ENCODE measurements at places on chromosomes 6 and 20.

DNA sequence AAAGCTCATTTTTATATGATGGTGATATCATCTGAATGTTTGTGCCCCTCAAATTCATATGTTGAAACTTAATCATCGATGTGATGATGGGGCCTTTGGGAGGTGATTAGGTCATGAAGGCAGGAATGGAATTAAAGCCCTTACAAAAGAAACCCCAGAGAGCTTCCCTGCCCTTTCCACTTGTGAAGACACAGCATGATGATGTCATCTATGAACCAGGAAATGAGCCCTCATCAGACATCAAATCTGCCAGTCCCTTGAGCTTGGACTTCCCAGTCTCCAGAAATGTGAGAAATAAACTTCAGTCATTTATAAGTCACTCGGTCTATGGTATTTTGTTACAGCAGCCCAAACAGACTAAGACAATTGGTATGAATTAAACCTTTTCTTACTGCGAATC is 153.1 kb downstream of the MYB start:
- DNase-seq = no peak

GRCh38 chr6:115091461-115091860 is 748.6 kb upstream of the HS3ST5 start:
- DNase-seq = no peak

DNA sequence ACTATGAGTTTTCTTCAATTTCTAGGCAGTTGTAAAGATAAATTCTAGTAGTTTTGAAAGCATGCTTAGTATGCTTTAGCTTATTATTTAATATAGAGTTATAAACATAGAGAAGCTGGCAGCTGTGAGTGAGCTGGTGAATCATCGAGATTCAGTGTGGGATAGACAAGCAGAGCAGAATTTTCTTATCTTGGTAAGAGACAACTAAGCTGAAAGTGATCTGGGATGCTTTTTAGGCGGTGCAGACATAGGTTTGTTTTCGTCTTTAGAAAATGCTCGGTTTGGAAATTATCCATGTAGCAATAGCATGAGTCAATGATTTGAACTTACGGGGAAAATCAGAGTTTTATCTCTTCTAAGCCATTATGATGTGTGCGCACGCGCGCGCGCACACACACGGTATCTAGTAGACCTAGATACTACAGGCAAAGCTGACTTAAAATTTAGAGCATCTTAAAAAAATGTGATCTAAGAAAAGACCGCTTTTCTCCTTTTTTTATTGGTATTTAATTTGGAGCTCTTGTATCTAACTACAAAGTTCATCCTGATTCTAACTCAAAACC is 128.3 kb upstream of the MAP3K7 start:
- DNase-seq = no peak

DNA sequence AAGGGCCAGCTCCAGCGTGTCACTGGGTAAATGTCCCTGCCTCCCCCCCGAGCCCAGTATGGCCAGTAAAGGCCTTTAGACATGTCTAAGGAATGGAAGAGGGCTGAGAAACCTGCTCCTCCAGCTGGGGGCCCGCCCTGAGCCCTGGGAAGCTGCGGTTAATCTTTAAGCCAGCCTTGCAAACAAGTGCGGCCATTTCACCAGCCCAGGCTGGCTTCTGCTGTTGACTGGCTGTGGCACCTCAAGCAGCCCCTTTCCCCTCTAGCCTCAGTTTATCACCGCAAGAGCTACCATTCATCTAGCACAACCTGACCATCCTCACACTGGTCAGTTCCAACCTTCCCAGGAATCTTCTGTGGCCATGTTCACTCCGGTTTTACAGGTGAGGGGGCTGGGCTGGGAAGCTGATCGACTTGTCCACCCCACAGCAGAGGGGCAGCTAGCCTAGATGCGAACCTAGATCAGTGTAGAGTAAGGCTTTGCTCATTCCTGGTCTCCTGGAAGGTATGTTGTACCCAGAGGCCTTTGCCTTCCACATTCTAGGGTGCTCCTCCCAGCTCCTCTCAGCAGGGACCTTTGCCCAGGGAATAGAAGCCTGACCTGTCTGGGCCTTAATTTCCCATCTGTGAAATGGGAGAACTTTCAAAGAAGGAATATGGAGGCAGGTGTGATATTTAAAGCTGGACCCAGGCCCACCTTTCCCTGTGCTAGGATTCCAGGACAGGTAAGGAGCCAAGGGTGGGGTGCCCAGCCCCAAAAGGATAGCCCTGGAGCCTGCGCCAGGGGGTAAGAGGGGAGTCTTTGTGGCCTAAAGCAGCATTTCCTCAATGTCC is 1.2 kb upstream of the SRC start:
- DNase-seq = no peak

- DNase-seq = no peak
Observed at GRCh38 chr20:62785393-62785792, 10.9 kb upstream of the MRGBP start.

- DNase-seq = no peak
Observed at GRCh38 chr6:34154668-34155447, 9.0 kb upstream of the GRM4 start.

GRCh38 chr6:76275746-76276145 is 203.3 kb upstream of the IMPG1 start:
- no peak for DNase-seq

GRCh38 chr20:1302685-1303541 is 26.0 kb downstream of the SDCBP2 start:
- DNase-seq = no peak

GRCh38 chr20:48673507-48673906 is 154.3 kb downstream of the PREX1 start:
- DNase-seq = no peak

DNA sequence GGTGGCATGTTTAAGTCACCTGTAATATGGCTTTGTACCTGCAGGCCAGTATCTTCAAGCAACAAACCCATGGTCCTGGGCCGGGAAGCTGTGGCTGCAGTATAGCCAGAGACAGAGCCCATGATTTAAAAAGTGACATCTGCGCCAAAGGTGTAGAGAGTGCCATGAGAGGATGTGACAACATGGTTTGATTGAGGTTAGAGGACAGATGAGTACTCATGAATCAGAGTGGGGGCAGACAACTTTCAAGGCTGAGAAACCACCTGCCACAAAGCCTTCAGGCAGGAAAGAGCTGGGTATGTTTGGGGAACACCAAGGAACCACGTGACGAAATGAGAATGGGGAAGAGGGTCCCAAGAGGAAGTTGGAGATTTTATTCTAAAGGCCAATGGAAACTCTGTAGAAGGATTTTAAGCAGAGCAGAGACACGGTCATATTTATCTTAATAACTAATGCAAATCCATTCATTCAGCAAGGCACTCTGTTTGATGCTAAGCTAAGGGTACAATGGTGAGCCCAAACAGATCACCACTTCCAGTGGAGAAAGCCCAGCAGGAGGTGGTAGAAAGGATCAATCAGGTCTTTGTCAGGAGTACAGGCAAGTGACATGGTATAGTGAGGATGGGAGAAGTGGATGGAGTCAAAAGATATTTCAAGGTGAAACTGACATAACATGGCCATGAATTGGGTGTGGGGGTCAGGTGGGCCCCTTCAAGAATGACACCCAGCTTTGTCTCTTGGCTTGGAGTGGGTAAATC is 3.4 kb upstream of the MICAL1 start:
- DNase-seq = no peak

- no peak for DNase-seq
Observed at GRCh38 chr20:23311947-23312506, 38.6 kb upstream of the NXT1 start.

GRCh38 chr6:123333000-123333756 is 303.6 kb downstream of the TRDN start:
- DNase-seq = no peak

DNA sequence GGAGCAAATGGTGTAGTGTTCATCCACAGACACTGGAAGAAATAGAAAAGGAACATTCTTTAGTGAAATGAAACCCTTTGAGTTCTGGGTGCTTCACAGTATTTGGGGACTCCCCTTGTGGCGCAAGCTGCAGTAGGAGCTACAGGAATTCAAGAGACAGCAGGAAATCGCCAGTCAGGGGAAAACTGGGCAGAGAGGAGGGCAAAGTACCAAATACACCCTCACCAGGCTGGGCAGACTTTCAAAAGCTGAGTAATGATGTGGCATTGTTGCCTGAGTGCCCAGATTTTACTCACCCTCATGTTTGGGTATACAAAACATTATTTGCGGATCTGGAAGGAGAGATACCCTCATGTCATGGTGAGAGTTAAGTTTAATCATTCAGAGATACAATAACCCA is 97.9 kb downstream of the SOD2 start:
- DNase-seq = no peak
